ENCODE measurements at places on chromosomes 4 and X.

DNA sequence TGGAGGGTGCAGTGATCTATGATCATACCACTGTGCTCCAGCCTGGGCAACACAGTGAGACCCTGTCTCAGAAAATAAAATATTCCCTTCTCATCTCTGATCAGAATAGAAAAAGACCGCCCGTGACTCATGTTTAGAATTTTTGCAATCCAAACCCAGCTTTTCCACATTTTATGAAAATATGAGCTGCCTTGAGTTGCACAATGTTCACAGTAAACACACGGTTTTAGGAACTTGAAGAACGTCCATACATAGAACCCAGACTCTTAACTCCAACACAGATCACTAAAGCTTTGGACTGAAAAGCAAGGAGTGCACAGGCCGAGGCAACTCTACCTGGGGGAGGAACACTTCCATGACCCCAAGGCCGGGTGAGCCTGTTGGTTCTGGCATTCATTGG lies 305.0 kb downstream of the TENM3 start:
- DNase-seq: no peak

- no peak for DNase-seq
Observed at GRCh38 chr4:26227601-26228229, 93.1 kb upstream of the RBPJ start.

- DNase-seq: no peak
Observed at GRCh38 chr4:188455062-188455752, 316.0 kb downstream of the TRIML1 start.

GRCh38 chr4:91032725-91033445 lies 905.7 kb downstream of the CCSER1 start:
- peak; percentile 61 for DNase-seq

DNA sequence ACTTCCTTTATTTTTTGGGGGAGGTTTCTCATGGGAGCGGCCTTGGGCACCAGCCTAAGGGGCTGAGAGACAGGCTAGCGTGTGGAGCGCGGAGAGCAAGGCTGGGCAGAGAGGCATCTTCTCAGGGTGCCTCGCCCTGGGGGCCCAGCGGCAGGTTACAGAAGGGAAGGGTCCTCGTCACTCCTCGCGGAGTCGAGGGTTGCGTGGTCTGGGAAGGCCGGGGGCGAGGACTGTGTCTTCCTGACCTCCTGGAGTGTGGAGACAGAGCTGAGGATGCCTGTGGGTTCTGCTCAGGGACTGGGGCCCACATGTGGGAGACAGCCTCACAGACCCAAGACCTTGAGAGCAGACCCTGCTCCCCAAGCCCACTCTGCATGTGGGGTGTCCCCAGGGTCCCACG lies 79.6 kb upstream of the LRPAP1 start:
- no peak for DNase-seq

DNA sequence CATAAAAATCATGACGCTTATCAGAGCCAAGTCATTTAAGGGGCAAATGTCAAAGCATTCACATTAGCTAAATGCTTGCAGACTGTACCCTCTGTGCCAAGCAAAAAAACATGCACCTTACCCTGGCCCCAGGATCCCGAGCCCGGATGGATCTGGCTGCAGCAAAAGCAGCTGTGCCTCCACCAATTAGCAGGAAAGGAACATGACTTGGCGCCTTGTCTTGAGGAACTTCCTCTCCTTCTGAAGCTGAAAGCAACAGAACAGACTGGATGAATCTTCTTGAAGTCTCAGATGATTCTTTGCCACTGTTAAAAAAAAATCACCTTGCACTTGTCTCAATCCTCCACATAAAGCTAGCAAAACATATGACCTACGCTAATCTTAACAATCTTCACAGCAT lies 18.0 kb downstream of the AIFM1 start:
- no peak for DNase-seq

- no peak for DNase-seq
Observed at GRCh38 chrX:40871385-40872082, 136.2 kb upstream of the MED14 start.

GRCh38 chr4:74997948-74998729 lies 65.2 kb downstream of the PARM1 start:
- DNase-seq: no peak

DNA sequence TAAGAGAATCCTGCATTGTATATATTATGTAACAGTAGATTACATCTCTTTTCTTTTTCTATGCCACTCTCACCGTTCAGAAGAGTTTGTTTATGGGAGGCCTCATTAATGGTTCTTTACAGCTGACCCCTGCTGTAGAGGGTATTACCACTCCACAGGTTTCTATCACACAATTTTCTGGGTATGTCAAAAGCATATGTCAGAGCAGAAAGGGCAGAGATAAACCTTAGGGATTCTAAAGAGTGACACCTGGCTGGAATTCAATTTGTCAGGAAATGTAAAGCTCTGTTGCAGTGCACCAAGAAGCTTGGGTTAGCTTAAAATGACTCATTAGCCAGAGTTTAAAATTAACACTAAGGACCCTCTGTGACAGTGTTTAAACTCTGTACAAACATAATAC lies 658.7 kb downstream of the PCDH18 start:
- no peak for DNase-seq

DNA sequence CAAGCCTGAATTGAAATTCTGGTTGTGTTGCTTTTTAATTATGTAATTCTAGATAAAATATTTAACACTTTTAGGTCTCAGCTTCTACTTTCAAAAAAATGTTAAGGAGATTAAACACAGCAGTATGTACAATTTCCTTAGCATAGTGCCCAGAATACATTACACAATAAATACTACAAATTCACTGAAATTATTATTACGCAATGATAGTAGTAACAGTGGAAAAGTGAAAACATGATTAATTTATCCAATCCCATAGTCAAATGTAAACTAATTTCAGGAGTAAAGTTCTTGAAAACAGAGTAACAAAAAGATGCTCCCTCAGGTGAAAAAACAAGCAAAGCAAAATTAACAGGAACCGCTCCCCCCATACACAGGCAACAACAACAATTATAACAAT lies 1915.4 kb downstream of the STIM2 start:
- DNase-seq: no peak

GRCh38 chr4:57078685-57079521 lies 31.3 kb downstream of the IGFBP7 start:
- peak; percentile 14 for DNase-seq

DNA sequence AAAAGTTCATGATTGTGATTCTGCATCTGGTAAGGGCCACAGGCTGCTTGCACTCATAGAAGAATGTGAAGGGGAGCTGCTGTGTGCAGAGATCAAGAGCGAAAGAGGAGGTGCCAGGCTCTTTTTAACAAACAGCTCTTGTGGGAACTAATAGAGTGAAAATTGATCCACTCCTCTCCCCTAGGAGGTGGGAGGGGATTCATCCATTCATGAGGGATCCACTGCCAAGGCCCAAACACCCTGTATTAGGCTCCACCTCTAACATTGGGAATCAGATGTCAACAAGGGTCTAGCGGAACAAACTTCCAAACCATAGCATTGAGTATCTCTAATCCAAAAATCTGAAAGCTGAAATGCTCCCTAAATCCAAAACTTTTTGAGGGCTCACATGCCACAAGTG lies 16.4 kb upstream of the PPID start:
- no peak for DNase-seq

- no peak for DNase-seq
Observed at GRCh38 chrX:139931646-139932072, 1.2 kb downstream of the ATP11C start.

- DNase-seq: no peak
Observed at GRCh38 chr4:72119946-72120345, 88.1 kb downstream of the NPFFR2 start.

GRCh38 chr4:6889736-6890324 lies 19.8 kb upstream of the TBC1D14 start:
- no peak for DNase-seq

DNA sequence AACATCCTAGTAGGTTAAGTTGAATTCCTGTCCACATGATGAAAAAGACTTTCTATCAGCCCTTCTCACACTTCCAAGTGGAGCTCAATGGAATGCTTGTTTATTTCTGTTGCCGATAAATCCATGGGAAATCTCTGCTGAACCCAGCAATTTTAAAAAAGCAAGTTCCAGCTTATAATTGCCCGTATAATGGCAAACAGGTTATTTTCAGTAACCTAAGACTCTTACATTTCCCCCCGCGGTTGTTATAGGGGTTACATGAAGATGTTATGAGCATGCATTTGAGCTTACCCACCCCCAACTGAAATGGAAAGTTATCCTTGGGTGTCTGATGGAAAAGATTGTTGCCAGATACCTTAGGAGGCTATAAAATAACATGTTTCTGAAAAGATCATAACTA lies 136.2 kb downstream of the PALLD start:
- DNase-seq: no peak

DNA sequence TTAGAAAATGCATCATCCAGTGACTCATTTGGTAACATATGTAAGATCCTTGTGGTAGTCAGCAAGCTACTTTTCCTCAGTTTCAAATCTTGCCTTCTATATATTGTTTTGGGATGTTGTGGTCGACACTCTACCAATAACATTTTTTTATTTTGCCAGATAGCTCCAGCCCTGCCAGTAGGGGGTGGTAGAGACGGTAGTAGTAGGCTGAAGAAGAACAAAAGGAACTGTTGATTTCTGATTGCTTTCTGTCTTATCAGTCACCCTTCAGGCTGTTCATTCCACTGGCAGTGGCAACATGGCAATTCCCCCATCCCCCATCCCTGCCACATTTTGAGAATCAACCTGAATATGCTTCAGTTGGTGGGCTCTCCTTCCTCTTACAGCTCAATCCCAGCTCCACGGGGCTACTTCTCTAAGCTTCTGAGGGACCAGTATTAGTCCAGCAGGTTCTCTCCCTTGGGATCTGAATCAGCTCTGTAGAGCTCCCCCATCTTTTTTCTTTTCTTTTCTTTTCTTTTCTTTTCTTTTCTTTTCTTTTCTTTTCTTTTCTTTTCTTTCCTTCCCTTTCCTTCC lies 171.5 kb upstream of the VEGFC start:
- DNase-seq: peak; percentile 96

DNA sequence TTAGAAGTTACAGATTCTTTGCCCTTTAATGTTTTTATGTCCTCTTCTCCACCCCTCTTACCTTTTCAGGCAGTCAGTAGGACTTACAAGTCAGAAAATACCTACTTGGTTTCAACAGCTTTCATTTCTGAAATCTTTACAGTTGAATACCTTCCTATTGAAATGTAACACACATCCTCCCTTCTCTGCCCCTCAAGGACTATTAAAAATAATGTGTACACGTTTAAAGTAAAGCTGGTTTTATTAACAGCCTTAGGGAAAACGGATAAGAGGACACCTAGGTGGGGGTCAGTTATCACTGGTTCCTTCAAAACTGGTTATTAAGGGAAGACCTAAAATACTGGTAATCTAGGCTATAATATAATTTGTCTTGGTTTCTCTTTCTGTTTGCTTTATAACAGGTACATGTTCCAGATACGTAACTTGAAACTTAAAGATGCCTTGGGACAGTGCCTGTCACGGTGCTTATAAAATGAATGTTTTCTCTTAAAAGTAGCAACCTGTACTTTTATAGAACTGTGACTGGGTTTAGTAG lies 1.8 kb downstream of the CCSER1 start:
- DNase-seq: no peak

DNA sequence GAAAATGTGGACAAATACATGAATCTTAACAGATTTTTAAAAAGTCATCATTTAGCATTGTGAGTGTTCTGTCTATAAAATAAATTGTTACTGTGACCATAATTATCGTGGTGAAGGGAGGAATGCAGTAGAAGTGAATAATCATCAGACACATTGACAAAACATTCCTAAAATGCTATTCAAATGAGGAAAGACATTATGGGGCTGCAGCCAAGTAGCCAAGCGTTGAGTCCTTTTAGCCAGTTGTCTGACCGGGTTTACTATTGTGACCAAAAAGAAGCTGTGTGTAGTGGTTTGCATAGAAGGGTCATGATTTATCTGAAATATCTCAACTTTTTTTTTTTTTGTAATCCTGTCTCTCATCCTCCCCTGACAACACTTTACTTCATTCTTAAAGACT lies 19.5 kb downstream of the WWC2 start:
- DNase-seq: no peak

Measured in OCI-M1 (cell line).